DMS153 (cell line): ENCODE measurements at places on chromosomes 5 and 9.

GRCh38 chr5:106966686-106967315 is 703.9 kb downstream of the EFNA5 start:
- no peak for DNase-seq

GRCh38 chr9:119758241-119758640 is 389.0 kb upstream of the BRINP1 start:
- peak; percentile 5 for DNase-seq

DNA sequence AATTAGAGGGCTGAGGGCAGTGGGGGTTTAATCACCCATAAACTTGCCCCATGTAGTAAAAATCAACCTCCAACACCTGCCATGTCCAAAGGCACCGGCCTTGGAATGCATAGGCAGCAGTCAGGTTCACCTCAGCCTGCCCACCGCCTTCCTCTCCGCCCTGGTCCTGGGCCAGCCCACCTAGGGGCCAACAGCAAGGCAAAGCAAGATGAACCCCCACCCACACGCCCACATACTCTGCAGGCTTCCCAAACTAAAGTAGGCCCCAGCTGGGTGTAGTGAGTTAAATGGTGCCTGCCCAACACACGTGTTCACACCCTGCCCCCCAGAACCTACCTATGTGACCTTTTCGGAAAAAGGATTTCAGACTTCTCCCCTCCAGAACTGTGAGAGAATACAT is 92.9 kb upstream of the RAI14 start:
- no peak for DNase-seq

DNA sequence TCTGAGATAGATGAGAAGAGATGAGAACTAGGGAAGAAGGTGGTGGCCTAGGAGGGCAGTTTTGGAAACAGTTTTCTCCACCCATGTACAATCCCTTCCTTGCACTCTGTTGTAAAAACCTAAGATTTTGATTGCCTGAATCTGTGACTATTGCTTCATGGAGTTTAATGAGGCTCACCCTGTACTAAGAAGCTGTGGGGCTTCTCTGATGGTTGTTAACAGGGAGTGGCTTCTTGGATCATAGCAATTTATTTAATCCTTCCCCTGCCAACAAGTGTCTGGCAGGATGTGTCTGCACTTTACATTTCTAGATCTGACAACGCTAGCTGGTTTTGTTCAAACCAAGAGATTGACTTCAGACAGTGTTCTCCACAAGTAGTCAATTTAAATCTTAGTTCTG is 74.7 kb upstream of the C5orf46 start:
- no peak for DNase-seq

GRCh38 chr5:96473155-96473554 is 40.1 kb upstream of the PCSK1 start:
- no peak for DNase-seq

- no peak for DNase-seq
Observed at GRCh38 chr9:127935765-127936221, 1.9 kb downstream of the DPM2 start.

- no peak for DNase-seq
Observed at GRCh38 chr5:106680330-106680729, 990.4 kb downstream of the EFNA5 start.

DNA sequence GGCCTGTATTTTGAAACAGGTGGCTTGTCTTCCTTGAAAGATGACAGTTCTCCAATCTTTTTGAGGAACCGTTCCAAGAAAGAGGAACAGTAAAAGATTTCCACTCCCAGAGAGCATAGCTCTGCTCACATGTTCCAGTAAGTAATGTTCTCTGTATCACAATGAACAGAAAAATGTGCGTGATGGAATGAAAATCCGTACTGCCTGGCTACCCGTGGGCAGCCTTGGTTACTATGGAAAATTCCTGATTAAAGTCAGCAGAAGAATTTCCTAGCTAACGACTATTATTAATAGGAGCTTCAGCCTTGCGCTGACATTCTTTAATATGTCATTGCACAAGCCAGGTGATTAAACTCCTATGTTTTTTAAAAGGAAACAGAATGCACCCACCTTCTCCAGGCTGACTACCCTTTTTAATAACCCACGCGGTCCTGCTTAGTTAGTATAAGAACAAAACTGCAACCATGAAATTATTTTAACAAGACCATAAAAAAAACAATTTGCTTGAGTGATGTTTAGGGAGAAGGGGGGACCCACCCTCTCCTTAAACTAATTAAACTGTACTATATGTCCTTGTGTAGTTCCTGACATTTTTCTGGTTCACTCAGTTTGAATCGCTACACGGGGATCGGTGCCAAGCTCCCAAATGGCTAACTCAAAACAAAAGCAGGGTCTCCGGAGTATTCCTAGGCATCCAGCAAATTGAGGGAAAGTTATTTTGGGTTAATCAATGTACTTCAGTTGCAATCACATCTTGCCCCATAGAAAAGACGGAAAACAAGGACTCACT is 54.8 kb upstream of the CPEB4 start:
- no peak for DNase-seq

DNA sequence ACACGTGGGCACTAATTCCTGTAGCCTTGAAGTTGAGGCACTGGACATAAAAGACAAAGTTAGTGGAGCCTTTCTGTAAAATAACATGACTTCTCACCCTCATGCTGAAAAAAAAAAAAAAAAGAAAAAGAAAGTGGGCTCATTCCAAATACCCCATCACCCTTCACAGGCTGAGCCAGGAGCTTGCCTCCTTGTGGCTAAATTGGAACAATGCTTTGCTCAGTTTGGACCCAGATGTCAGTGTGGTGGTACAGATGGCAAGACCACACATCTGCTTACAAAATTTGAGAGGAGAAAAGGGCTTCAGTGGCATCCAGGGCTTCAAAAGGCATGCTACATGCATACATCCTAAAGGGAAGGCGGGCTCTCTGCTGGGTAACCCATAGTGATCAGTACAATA is 342.8 kb downstream of the EBF1 start:
- no peak for DNase-seq

GRCh38 chr5:179505636-179506261 is 44.6 kb upstream of the RUFY1 start:
- no peak for DNase-seq
